ENCODE measurements at places on chromosomes 3 and 15. TPM values are rescaled to one million over a fixed set of nuclear protein-coding genes. Genes with fewer than 3 reads are reported as not detected.

DNA sequence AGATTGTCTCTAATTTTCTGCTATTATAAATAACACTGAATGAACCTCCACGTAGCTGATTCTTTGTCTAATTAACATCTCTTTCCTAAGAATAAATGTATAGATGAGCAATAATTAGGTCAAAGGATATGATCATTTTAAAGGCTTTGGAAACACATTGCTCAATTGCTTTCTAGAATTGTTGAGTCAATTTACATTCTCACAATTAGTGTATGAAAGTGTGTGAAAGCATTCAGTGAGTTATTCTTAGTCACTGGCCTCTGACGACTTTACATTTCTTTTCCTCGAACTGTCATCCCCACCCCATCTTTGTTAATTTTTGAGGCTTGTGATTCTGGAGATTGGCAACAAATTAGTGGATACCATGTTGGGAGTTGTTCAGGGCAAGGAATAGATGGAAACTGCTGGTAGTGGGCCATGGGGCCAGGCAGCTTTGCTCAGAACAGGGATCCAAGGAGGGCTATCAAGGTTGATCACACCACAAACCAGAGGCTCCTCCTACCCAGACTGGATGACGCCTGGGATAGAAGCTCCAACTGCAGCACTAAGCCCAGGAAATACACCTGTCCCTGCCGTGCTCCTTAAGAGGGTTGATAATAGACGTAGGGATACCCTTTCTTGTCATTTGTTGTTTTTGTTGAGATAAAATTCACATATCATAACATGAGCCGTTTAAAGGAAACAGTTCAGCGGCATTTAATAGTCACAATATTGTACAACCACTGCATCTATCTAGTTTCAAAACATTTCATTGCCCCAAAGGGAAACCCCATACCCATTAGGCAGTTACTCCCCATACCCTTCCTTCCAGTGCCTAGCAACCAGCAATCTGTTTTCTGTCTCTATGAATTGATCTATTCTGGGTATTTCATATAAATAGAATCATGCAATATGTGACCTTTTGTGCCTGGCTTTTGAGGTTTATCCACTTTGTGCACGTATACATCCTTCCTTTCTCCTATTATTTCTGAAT is 27.9 kb downstream of the EIF1B start:
- DNase-seq: no peak

SEMA3F gene
- total RNA-seq: 23.3 TPM

GP5 gene
- not detected for total RNA-seq

CD86 gene
- 10.7 TPM for total RNA-seq

MOBP gene
- not detected for total RNA-seq
